ENCODE measurements at places on chromosomes 4 and X.

DNA sequence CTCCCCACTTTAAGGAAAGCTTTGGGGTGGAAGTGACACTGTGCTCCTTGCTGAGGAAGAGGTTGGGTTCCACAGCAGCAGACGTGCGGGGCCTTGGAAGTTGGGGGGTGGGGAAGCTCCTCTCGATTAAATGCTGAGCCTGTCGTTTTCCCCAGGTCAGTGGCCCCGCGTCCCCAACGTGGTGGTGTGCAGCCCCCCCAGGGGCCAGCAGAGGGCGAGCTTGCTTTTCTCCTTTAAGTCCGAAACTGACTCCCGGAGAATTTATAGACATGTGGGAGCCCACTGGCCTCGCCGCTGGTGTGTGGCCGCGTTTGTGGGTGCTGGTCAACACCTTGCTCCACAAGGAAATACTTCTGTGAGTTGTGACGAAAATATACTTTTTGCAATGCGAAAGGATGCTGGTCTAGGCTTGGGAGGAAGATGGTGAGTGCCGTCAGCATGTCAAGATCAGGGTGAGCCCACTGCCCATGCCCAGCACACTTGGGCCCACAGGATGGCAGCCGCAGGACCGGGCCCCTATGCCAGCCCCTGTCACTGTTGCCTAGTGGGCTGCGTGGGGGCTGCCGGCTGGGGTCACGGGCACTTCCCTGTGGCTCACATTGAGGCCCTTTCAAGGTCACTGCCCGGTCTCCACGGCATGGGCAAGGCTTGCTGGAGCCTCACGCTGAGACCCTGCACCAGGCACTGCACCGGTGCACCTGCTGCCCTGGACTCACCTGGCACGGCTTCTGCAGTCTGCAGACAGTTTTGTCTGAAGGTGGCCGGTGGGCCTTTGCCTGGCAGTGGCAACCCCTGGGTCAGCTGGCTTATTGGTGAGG, 9.4 kb downstream of the UVSSA start:
- DNase-seq, result peak; percentile 54

GRCh38 chr4:79780129-79780528, 292.9 kb downstream of the ANTXR2 start:
- no peak for DNase-seq

GRCh38 chrX:39133971-39134370, 332.7 kb downstream of the MID1IP1 start:
- DNase-seq, result no peak

GRCh38 chr4:90142081-90142480, 14.9 kb downstream of the CCSER1 start:
- DNase-seq, result no peak

GRCh38 chr4:23887173-23887572, 2.7 kb downstream of the PPARGC1A start:
- no peak for DNase-seq

GRCh38 chrX:129714581-129714980, 24.2 kb upstream of the XPNPEP2 start:
- DNase-seq, result no peak
